A549 treated with AZD2906 at 1 μM for 4 hours (cell line): ENCODE measurements at places on chromosomes 11 and 22. TPM values are rescaled to one million over a fixed set of nuclear protein-coding genes. Genes with fewer than 3 reads are reported as not detected.

The OR5T1 gene
- total RNA-seq = not detected in 5 replicates

The TRPM5 gene
- not detected in 5 replicates for total RNA-seq

The PATE2 gene
- total RNA-seq = not detected in 5 replicates

The FAM227A gene
- 0.38 to 0.68 TPM (median 0.60 TPM) in 5 replicates for total RNA-seq

The PYGM gene
- total RNA-seq = 0.23 to 0.52 TPM (median 0.27 TPM) in 5 replicates

The SMTNL1 gene
- not detected in 5 replicates for total RNA-seq

The OR4D5 gene
- total RNA-seq = not detected in 5 replicates

The RIBC2 gene
- 1.8 to 2.4 TPM (median 2.2 TPM) in 5 replicates for total RNA-seq

The ANO5 gene
- 1.2 to 1.7 TPM (median 1.5 TPM) in 5 replicates for total RNA-seq

The C11orf86 gene
- 42.7 to 73.3 TPM (median 62.7 TPM) in 5 replicates for total RNA-seq

The FUT4 gene
- 2.5 to 3.1 TPM (median 2.9 TPM) in 5 replicates for total RNA-seq

The RPL27A gene
- 2,344 to 2,684 TPM (median 2,574 TPM) in 5 replicates for total RNA-seq

The TPH1 gene
- 0.01 to 0.03 TPM (median 0.02 TPM) in 5 replicates for total RNA-seq

The OVCH2 gene
- not detected in 5 replicates for total RNA-seq

The EHF gene
- total RNA-seq = 0.61 to 1.4 TPM (median 1.1 TPM) in 5 replicates

The UNC93B1 gene
- 60.9 to 80.8 TPM (median 78.9 TPM) in 5 replicates for total RNA-seq

The PHF21B gene
- 0.81 to 1.2 TPM (median 0.87 TPM) in 5 replicates for total RNA-seq

The HTR3B gene
- total RNA-seq = not detected in 5 replicates

The ARHGAP20 gene
- total RNA-seq = 0.02 to 0.07 TPM (median 0.04 TPM) in 4 of 5 replicates, not detected in the other

The SHANK2 gene
- total RNA-seq = 6.8 to 8.6 TPM (median 7.8 TPM) in 5 replicates

The PNPLA2 gene
- total RNA-seq = 37.0 to 61.7 TPM (median 57.7 TPM) in 5 replicates

The B4GALNT4 gene
- 9.8 to 19.5 TPM (median 14.0 TPM) in 5 replicates for total RNA-seq

The FREY1 gene
- total RNA-seq = 0.29 to 0.53 TPM (median 0.34 TPM) in 5 replicates

The BACE1 gene
- total RNA-seq = 9.1 to 11.3 TPM (median 10.3 TPM) in 5 replicates

The SMIM35 gene
- total RNA-seq = not detected in 5 replicates

The FERMT3 gene
- 0.85 to 3.0 TPM (median 1.3 TPM) in 5 replicates for total RNA-seq

The ANO9 gene
- 0.44 to 1.1 TPM (median 0.70 TPM) in 5 replicates for total RNA-seq

The CNGA4 gene
- total RNA-seq = 0.03 to 0.08 TPM (median 0.06 TPM) in 3 of 5 replicates, not detected in the others

The APOBEC3A gene
- 0.10 TPM in 1 of 5 replicates, not detected in the others for total RNA-seq

The PTPN5 gene
- 0.01 to 0.06 TPM (median 0.06 TPM) in 3 of 5 replicates, not detected in the others for total RNA-seq

The SERPING1 gene
- total RNA-seq = 0.74 to 1.3 TPM (median 0.90 TPM) in 5 replicates

The GAB4 gene
- total RNA-seq = not detected in 5 replicates

The PARVG gene
- total RNA-seq = not detected in 5 replicates

The KCNJ1 gene
- 0.03 TPM in 1 of 5 replicates, not detected in the others for total RNA-seq

The TBRG1 gene
- total RNA-seq = 14.8 to 17.1 TPM (median 15.2 TPM) in 5 replicates

The OR2AT4 gene
- total RNA-seq = not detected in 5 replicates

The BTBD18 gene
- total RNA-seq = not detected in 5 replicates

The SAA2 gene
- 0.15 to 0.24 TPM in 2 of 5 replicates, not detected in the others for total RNA-seq

The DCDC1 gene
- total RNA-seq = 0.35 to 0.91 TPM (median 0.44 TPM) in 5 replicates

The PRODH gene
- total RNA-seq = 1.2 to 2.2 TPM (median 1.7 TPM) in 5 replicates

The OR6T1 gene
- not detected in 5 replicates for total RNA-seq

The WBP2NL gene
- total RNA-seq = 0.06 to 0.13 TPM (median 0.06 TPM) in 4 of 5 replicates, not detected in the other

The LARGE1 gene
- 3.8 to 4.6 TPM (median 4.1 TPM) in 5 replicates for total RNA-seq

The UCP3 gene
- 0.87 to 1.4 TPM (median 1.1 TPM) in 5 replicates for total RNA-seq

The NCAM1 gene
- 0.06 TPM in 1 of 5 replicates, not detected in the others for total RNA-seq

The RNF121 gene
- total RNA-seq = 42.4 to 45.8 TPM (median 45.4 TPM) in 5 replicates

The OTOG gene
- total RNA-seq = not detected in 5 replicates

The CEND1 gene
- total RNA-seq = 1.6 to 2.9 TPM (median 2.1 TPM) in 5 replicates

The CHRM4 gene
- 0.41 to 0.61 TPM (median 0.49 TPM) in 5 replicates for total RNA-seq

The HEPN1 gene
- not detected in 5 replicates for total RNA-seq

The COPB1 gene
- total RNA-seq = 96.0 to 128 TPM (median 108 TPM) in 5 replicates

The RCOR2 gene
- total RNA-seq = 0.62 to 1.2 TPM (median 0.80 TPM) in 5 replicates

The BTG4 gene
- 0.10 to 0.23 TPM (median 0.18 TPM) in 4 of 5 replicates, not detected in the other for total RNA-seq

The C11orf21 gene
- not detected in 5 replicates for total RNA-seq

The APOA4 gene
- total RNA-seq = not detected in 5 replicates

The SLC22A9 gene
- total RNA-seq = not detected in 5 replicates

The OR51B6 gene
- total RNA-seq = not detected in 5 replicates
